Hypothalamus (tissue), 51 donors: ENCODE measurements at places on chromosomes 13 and 19.

DNA sequence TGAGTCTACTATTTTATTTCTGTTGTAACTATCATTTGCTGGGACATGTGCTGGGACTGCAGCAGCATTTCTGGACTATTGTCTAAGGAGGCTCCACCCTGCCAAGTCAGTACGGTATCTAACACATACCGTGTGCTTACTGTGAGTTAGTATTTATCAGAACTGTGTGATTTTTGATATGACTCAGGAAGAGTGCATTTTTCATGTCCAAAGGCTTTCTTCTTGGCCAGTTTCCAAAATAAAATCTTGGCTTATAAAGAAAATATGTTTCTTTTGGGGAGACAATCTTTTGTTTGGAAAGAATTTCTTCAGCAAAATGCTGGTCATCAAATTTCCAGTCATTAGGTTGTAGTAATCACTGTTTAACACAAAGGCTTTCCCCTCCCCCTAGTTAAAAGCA lies 11.6 kb downstream of the PARP4 start:
- no peak for DNase-seq

DNA sequence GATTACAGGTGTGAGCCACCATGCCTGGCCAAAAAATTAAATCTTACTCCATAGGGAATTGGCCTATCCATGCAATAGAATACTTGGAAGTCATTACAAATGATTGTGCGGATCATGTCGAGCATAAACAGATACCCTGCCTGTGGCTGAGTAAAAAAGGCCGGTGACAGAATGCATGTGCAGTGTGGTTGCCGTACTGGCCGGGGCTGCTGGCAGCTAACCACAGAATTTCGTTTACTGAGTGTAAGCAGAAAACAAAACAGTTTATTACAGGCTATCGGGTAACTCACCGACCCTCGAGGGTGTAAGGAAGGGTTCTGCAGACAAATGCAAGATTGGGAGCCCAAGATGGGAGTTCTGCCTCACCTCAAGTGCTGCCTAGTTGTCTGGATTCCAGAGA lies 127.7 kb downstream of the ZIC5 start:
- DNase-seq = no peak

- DNase-seq = no peak
Observed at GRCh38 chr13:67120872-67121531, 109.1 kb downstream of the PCDH9 start.

DNA sequence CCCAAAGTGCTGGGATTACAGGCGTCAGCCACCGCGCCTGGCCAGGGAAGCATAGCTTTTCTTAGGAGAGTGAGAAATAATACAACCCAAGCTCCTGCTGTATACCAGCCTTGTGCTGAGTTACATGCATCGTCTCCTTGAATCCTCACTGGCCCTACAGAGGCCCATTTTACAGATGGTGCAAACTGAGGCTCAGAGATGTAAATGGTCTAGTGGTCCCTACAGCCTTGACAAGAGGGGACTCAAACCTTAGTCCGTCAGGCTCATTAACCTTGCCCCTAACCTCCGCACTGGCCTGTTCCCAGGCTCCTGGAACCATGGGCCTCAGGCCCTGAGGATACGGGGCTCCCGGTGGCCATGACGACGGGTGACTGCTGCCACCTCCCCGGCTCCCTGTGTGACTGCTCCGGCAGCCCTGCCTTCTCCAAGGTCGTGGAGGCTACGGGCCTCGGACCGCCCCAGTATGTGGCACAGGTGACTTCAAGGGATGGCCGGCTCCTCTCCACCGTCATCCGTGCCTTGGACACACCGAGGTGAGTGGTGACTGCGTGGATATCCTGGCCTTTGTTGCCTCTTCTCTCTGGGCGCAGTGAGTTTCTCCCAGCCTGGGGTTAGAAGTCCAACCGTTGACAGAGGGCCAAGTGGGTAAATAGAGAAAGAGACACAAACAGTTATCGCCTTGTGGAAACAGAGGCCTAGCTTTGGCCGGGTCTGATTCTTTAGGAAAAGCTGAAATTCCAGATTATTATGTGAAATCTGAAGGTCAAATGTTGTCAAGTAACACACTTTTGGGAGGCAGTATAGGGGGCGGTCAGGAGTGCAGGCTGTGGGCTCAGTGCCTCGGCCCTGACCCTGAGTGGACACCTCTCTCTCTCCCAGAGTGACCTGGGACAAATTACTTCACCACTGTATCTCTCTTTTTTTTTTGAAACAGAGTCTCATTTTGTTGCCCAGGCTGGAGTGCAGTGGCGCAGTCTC lies 8.7 kb downstream of the MARCHF2 start:
- DNase-seq = no peak

GRCh38 chr19:6801485-6802086 lies 29.1 kb downstream of the VAV1 start:
- DNase-seq = peak; percentile 12

DNA sequence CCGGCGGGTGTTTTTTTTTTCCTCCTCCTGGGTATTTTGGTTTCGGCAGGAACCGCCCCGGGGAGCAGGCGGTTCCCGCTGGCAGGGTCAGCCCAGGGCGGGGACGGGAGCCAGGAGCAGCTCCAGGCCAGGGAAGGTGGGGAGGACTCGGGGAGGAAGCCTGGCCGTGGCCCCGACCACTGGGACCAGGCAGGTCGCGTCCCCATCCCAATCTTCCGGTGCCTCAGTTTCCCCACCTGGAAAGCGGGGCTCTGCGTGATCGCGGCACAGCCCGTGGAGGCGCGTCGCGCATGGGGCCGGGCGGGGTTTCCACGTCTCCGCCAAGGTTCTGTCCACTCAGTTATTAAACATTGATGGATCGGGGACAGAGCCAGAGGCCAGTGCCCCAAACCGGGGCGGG lies 34.8 kb downstream of the IL12RB1 start:
- DNase-seq = no peak

GRCh38 chr19:49347835-49348234 lies 12.6 kb downstream of the CD37 start:
- DNase-seq = no peak

GRCh38 chr19:36115453-36116343 lies at the start of gene TBCB:
TSS of gene TBCB (plus strand) at chr19:36115468. CDS start at chr19:36115561, 93 bp downstream.
- peak; percentile 80 for DNase-seq

- no peak for DNase-seq
Observed at GRCh38 chr13:73759434-73759833, 374.8 kb downstream of the KLF12 start.

DNA sequence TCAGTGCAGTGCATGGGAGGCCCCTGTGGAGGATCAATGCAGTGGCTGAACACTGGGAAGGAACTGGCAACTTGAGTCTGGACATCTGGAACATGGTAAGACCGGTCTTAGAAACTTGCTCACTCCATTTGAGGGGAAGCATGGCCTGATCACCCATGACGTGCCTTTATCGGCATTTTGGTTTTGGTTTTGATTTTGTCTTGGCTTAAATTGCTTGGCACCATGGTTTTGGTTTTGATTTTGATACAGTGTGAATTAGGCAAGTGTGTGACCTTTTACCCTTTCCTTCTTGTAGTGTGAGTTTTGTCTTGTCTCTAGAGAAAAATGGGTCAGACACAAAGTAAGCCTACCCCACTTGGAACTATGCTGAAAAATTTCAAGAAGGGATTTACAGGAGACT lies 77.3 kb downstream of the ZNF486 start:
- no peak for DNase-seq

GRCh38 chr19:1650650-1651567 lies 1.5 kb downstream of the TCF3 start:
- no peak for DNase-seq

DNA sequence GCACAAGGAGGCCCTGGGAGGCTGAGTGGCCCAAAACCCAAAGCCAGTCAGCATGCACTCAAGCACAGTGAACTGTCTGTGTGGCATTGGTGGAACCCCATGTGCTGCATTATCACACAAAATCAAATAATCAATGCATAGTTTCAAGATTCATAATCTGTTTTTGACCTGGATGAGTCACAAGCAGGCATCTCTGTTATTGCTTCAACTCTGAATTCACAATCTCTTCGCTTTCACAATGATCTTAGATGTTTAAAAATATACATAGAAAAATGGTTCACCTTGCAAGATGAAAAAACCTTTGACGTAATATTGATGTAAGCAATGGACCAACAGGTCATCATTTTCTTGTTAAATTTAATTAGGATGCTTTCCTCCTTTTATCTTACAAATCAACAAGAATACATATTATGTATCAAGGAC lies 455.4 kb downstream of the IRS2 start:
- DNase-seq = no peak

GRCh38 chr19:51071095-51071405 lies 6.2 kb upstream of the KLK13 start:
- no peak for DNase-seq

DNA sequence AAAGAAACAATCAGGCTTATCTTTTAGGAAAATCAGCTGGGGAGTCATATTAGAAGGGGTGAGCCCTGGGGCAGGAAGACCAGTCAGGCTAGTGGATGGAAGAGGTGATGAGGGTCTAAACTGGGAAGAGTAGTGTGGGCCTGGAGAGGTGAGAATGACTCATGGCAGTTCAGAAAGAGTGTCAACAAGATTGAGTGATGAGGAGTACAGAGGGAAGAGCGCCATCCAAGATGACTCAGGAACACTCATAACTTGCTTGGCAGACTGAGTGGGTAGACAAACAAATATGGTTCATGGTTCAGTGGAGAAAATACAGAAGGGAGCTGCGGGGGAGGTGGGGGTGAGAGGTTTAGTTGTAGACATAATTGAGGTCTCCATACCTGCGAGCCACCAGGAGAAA lies 17.3 kb upstream of the CLDN10 start:
- DNase-seq = no peak

GRCh38 chr13:66992183-66992582 lies 238.0 kb downstream of the PCDH9 start:
- peak; percentile 56 for DNase-seq

DNA sequence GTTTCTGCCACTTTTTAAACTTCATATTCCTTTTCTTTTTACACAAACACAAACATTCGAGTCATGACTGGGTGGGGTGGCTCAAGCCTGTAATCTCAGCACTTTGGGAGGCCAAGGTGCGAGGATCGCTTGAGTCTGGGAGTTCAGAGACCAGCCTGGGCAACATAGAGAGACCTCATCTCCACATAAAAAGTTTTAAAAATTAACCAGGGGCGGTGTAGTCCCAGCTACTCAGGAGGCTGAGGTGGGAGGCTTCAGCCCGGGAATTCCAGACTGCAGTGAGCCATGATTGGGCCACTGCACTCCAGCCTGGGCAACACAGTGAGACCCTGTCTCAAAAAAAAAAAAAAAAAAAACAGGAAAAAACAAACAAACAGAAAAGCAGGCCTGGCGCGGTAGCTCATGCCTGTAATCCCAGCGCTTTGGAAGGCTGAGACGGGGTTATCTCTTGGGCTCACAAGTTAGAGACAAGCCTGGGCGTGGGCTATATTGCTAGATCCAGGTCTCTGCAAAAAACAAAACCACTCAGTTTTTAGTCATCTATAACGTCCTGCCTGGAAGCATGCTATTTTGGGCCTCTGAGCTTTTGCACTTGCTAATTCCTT lies 583 bp upstream of the BAX start:
- DNase-seq = no peak

- DNase-seq = no peak
Observed at GRCh38 chr13:28181413-28181812, 43.1 kb downstream of the PAN3 start.

GRCh38 chr19:6125571-6125989 lies 9.9 kb upstream of the ACSBG2 start:
- no peak for DNase-seq

GRCh38 chr13:82292334-82292733 lies 1589.9 kb downstream of the SLITRK1 start:
- DNase-seq = no peak

DNA sequence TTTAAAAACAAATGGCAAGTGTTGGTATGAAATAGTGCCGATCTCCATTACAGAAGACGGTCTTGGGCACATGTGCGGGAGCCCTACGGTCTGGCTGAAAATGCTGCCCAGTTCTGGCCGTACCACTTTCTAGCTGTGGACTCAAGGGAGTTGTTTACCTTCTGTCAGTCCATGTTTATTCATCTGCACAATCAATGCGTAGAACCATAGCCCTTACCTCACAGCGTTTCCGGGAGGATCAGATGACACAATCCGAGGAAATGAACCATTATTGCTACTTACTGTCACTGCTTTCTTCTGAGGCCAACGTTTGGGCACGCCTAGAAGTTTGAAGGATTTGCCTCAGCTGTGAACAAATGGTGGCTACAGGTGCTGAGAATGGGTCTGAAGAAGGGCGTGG lies 31.2 kb downstream of the GADD45B start:
- DNase-seq = no peak
